CD4-positive, alpha-beta T cell (primary cell): ENCODE measurements at places on chromosomes 11 and 22.

DNA sequence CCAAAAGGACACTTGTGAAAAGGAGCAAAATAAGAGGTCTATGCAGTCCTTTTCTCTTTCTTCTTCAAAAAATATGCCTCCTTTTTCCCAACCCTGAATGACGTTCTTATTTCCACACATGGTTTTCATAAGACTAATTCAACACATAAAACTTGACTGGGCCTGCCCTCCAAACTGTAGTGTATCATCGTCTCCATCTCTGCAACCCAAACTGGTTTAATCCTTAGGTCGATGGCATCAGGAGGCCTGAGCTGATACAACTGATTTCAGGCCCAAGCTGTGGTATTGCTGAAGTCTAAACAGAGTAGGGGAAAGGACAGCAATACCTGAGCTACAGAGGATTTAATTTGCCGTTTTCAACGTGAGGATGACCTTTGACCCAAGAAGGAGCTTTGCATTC, 130.0 kb upstream of the MTNR1B start:
- DNase-seq, result no peak

DNA sequence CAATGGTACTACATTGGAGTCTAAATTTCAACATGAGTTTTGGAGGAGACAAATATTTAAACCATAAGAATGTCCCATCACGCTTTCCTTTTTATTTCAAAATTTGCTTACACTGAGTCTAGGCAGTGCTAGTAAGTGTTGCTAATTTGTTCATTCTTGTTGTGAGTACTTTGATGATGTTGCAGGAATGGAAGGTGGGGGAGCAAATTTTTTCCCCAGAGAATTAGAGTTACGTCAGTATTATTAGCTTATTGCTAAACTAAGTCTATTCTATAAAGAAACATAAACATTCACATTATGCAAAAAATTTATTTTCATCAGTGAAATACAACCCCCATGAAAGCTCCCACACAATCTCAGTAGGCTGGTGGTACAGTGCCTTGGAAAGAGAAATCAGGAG, 88.0 kb downstream of the BLID start:
- no peak for DNase-seq

DNA sequence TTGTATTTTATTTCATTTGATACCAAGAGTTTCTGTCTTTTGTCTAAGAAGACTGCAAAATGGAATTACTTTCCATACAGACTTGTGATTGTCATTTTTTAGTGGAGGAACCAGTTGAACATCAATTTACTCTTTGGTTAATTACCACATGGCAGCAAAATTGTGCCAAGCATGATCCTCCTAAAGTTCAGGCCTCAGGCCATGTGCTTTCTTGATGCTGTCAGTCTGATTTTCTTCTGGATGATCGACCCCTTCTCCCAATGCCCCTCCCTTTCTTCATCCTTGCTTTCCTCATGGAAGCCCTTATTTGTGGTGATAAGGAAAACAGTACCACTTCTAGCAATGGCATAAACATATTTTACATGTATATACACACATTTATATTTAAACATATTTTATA, 76.2 kb downstream of the SVIP start:
- DNase-seq, result no peak

DNA sequence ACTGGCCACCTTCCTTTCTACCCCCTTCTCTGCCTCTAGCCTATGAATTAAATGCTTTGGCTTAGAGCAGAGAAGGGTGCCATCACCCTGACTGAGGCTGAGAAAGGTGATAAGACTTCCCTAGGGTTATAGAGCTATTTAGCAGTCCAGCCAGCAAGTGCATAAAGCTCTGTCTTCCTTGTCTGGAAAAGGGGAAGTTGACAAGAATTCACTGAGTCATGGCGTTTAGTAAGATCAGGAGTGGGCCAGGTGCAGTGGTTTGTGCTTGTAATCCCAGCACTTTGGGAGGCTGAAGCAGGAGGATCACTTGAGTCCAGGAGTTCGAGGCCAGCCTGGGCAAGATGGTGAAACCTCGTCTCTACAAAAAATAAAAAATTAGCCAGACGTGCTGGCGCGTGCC, 63.1 kb downstream of the LHFPL7 start:
- no peak for DNase-seq

- no peak for DNase-seq
Observed at GRCh38 chr11:37230865-37231264, 632.8 kb upstream of the RAG2 start.

DNA sequence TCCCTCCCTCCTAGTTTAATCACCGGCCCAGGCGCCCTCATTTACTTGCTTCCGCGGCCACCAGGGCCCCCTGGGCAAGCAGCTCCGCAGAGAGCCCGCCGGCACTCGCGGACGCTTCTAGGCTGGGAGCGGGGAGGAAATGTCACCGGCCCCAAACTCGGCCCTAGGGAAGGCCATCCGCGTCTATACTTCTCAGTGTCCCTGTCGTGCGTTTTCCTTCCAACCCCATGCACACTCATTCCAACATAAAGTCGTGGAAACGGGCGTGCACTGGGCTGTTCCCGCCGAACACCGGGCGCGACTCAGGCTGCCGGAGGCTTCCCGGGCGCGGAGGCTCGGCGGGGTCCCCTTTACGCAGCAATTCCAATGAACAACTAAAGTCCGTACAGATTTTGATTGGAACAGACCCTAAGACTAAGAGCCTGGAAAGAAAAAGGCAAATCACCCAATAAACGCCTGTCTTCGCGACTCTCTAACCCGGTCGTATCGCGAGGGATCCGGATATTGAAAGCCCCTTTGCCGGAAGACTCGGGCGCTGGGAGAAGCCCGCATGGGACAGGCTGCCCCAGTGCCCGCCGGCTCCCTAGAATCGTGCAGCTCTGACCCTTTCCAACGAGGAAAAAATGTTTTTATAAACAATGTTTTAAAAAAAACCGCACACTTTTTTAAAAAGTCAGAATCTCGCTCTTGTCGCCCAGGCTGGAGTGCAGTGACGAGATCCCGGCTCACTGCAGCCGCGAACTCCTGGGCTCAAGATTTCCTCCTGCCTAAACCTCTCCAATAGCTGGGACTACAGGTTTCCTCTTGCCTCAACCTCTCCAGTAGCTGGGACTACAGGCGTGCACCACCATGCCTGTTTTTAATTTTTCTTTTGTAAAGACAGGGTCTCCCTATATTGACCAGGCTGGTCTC, 1.3 kb upstream of the BARX2 start:
- DNase-seq, result no peak
